AG10803 (cell line): ENCODE measurements at places on chromosomes 4 and X.
A peak's percentile ranks its signal among the peaks of the same experiment; 100 is the strongest.

DNA sequence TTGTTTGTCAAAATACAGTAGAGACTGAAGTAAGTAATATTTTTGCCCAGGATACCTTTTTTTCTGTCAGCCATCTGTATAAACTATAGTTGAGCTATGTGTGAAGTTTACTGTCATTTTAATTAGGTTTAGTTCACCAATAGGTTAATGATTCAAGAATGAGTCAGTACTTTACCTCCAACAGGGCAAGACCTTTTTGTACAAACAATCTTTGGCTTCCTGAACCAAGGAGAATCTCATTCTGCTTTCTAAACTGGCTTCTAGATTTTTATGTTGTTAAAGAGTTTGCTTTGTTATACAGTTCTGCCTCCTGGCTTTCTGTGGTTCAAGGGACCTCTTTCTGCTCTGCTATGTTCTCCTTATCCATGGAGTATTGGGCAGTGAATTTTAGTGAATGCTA lies 412.0 kb upstream of the NR3C2 start:
- DNase-seq = no peak

- peak; percentile 29 for DNase-seq
These were observed 74.4 kb upstream of the DYNLT3 start for GRCh38 chrX:37921758-37922157.

- no peak for DNase-seq
These were observed 60.7 kb upstream of the RAPGEF2 start for GRCh38 chr4:159042097-159042605.

GRCh38 chrX:48514126-48514806 lies 5.5 kb downstream of the PORCN start:
- DNase-seq = no peak

GRCh38 chr4:182748949-182749348 lies 168.2 kb downstream of the DCTD start:
- DNase-seq = no peak
